NCI-H1092 treated with DMSO at 0.1 percent for 48 hours (cell line): ENCODE measurements at places on chromosomes 4 and X.

DNA sequence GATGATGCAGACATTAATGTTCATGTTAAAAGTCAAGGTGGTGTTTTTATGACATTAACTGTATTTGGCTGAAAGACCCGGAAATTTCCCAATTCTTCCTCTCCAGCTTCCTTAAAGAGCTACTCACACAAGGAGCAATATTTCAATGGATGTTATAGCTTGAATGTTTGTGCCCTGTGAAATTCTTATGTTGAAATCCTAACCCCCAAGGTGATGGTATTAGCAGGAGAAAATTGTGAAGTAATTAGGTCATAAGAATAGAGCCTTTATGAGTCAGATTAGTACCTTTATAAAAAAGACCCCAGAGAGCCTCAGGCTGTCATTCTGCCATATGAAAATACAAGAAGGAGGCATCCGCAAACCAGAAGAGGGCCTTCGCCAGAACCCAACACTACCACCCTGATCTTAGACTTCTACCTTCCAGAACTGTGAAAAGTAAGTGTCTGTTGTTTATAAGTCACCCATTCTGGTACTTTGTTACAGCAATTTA is 3.6 kb downstream of the TLR1 start:
- DNase-seq: no peak

- no peak for DNase-seq
Measured at GRCh38 chr4:185660340-185660739, 125.0 kb upstream of the PDLIM3 start.

DNA sequence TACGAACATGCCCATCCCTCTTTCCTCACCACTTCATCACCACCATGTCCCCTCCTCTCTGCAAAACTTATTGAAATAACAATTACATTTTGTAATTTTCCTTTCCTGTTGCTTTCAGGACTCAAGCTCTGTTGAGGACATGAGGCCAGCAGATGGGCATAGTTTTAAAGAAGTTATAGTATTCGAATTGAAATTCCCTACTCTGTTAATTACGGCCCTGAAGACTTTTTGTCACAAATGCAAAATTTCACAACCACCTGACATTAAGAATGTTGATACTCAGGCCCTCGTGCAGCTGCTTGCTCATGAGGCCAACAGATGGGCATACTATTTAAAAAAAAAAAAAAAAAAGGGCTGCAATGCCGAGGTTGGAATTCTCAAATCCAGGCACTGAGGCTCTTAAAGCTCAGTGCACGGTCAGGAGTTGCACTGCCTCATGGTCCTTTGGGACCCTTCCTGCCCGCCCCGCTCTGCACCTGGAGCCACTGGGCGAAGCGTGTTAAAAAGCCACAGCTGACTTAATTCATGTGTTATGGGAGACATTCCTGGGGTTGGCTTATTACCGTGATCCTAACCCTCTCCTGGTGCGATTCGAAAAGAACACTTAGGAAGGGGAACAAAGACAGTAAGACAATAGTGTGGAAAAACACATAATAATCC is 34.2 kb upstream of the FAT1 start:
- no peak for DNase-seq

DNA sequence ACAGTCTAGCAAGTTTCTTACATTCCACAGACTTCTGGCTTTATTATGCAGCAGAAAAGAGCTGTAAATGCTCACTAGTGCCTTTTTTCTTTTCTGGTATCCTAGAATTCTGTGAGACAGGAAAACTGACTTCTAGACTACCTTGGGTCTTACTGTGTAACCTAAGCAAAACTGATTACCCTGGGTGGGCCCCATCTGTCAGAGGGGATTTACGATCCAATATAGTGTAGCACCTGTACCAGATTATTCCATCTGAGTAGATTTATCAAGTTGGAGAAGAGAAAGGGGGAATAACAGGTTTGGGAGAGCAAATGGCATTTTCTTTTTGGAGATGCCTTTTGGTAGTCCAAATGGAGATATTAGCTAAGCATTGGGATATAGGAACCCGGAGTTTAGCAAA is 46.7 kb downstream of the FSTL5 start:
- DNase-seq: no peak

GRCh38 chrX:24117258-24117657 is 32.3 kb upstream of the ZFX start:
- DNase-seq: peak; percentile 13

- no peak for DNase-seq
Measured at GRCh38 chr4:169657470-169658107, 37.2 kb downstream of the CLCN3 start.
